Natural killer cell treated with Interleukin-12 subunit alpha and Interleukin-12 subunit beta and Interleukin-15 and Interleukin-18, amount 100 ng/mL, for 72 hours (primary cell): ENCODE measurements at places on chromosomes 5 and 9.
A peak's percentile ranks its signal among the peaks of the same experiment; 100 is the strongest.

DNA sequence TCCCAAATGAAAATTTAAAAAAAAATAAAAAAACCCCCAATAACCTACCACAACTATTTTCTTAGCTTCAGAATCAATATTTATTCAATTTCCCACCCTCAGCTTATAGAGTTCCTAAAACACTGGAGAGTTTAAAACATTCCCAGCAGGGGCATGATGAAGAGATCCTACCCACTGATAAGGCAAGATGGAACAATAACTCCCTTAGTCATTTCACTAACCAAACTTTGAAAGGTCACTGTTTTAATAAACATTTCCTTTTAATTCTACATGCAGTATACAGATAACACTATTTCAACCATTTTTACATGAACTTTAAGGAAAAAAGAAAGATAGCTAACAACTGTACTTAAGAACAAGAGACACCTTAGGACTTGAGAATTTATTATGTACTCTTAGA lies 34.9 kb upstream of the ACOT12 start:
- no peak for DNase-seq

GRCh38 chr9:135022191-135022870 lies 65.1 kb upstream of the OLFM1 start:
- DNase-seq: no peak

- DNase-seq: no peak
Measured at GRCh38 chr5:39846144-39846543, 421.4 kb upstream of the DAB2 start.

- DNase-seq: no peak
Measured at GRCh38 chr5:936149-937144, 43.8 kb downstream of the TRIP13 start.

GRCh38 chr9:114988962-114989599 lies 58.7 kb upstream of the TNFSF8 start:
- DNase-seq: peak; percentile 64

DNA sequence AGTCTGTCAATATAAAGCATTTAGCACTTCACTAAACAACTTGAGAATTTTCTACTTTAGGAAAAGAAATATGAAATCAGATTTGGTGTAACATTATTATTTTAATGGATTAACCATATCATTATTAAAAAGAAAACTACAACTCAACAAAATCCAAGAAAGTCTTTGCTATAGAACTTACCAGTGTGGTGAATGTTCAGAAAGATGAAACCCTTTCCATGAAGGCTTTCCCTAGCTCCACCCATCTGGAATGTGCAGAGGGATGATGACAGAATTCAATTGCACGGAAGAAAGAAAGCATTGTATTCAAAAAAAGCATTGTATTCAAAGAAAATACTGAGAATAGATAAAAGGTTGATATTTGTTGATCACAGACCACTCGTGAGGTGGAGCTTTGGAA lies 328.6 kb upstream of the NUDT12 start:
- no peak for DNase-seq

- DNase-seq: no peak
Measured at GRCh38 chr9:111644195-111644772, 13.2 kb downstream of the DNAJC25 start.
